ENCODE measurements at places on chromosomes 3 and 15.

DNA sequence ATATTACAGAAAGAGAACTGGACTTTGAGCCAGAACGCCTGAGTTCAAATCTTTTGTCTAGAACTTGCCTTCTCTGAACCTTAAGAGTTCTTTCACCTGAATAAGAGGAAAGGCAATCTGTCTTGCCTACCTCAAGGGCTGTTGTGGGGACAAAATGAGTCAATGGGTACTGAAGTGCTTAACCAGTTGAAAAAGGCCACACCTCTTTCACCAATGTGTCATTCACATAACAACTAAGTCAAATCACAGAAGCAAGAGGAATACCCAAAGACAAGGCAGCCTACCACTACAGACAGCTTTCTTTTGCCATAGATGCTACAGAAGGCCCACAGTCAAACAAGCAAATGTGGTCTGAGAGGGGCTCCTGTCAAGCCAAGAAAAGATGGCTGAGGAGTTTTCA, 39.7 kb downstream of the NBEAL2 start:
- no peak for DNase-seq

GRCh38 chr3:139309880-139310279, 33.9 kb upstream of the MRPS22 start:
- DNase-seq: no peak

DNA sequence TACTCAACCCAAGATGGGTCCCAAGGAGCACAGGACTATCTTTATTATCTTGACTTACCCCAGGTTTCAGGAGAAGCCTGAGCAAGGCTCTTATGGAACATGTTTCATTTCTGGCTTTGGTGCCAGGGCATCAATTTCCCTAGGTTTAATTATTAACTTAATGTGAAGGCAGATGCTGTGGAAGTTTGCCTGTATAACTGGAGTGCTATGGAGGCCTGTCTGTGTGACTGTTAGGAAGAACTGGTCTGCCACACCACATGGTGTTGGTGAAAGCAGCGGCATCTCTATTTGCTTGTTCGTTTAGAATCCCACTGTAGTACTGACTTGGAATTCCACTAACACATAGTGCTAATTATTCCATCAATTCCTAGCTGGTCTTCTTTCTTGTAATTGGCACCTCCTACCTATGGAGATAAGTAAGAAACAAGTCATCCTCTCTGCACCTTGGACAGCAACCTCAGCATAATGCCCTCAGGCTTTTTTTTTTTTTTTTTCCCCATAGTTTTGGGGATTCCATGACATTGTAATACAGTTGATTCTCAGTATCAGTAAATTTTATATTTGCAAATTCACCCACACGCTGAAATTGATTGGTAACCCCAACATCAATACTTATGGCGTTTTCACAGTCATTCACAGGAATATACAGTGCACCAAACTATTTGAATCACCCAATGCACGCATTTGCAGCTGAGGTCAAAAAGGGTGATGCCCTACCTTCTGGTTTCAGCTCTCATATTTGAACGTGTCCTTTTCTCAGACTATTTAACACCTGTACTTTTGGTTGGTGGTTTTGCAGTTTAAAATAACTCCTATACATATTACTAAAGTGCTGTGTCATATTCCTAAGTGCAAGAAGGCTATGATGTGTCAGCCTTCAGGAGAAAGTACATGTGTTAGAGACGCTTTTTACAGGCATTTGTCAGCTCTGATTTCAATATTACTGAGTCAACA, 772.8 kb upstream of the LMCD1 start:
- no peak for DNase-seq

- no peak for DNase-seq
Observed at GRCh38 chr3:181486141-181486885, 225.4 kb upstream of the SOX2 start.

GRCh38 chr15:70583006-70583405, 180.4 kb downstream of the UACA start:
- DNase-seq: no peak

- no peak for DNase-seq
Observed at GRCh38 chr3:52824037-52824436, 6.4 kb downstream of the ITIH4 start.

DNA sequence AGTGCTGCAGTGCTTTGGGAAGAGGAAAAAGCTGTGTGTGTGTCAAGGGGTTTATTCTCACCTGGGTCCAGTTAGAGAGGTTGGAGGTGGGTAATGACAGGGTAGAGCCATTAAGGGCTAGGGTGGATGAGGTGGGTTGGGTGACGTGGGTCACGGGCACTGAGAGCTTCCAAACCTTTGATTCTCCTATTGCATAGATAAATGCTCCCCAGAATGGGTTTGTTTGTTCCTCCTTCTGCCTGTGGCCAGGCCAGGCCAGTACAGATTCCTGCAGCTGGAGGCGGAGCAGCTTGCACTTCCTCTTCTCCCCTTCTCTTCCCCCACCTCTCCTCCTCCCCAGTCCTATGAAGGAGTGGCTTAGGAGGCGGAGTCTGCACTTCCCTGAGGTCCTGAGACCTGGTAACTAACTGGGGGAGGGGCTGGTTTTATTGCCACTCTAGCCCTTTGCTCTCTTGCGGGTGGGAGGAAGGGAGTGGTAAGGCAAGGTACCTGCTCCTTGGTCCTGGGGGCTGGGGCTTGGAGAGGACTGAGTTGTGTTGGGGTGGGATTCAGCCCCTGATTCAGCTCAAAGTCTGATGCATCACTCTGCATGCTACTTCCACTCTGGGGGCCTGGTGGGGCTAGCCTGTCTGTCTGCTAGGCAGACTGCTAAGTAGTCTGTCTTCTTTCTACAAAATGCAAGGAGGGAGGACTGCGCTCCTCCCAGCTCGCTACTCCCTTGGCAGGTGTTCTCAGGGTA, 3.5 kb downstream of the SPINT1 start:
- no peak for DNase-seq

GRCh38 chr15:82918607-82919230, 33.8 kb downstream of the HOMER2 start:
- no peak for DNase-seq

DNA sequence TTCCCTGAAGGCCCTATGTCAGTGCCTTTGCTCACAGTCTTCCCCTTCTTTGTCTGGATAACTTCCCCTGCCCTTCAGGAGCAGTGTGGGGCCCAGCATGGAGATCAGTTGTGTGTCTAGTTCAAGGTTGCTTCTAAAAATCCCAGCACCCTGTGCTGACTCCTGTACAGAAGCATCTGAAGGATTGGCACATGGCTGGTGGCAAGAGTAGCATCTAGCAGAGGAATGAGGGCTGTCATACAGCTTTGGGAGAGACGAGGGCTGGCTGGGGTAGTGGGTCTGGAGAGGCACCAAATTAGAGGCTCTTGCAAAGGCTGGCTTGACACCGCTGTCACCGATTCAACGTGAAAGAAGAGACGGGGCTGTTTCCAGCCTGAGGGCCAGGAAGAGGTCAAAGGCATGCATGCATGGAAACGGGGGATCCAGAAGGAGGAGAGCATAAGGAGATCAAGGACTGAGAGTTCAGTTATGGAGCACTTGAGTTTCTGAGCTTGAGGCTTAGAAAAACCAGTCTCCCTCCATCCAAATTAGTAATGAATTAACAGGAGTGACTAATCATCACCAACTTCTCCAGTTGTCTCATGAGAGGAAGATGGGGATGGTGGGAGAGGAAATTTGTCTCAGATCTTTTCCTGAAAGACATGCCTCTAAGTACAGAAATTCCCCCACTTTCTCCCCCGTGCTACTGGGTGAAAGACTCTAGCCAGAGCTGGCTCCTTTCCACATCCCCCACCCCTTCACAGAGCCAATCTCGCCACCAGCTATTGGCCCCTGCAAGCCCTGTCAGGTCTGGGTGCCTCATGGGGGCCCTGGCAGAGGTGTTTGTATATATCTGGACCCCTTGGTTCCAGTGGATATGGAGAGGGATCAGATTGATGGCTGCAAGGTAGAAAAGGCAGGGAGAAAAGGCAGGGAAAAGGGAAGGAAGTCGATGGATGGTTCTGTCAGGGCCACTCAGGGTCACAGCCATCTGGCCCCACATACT, 45.9 kb downstream of the SLCO2A1 start:
- no peak for DNase-seq

DNA sequence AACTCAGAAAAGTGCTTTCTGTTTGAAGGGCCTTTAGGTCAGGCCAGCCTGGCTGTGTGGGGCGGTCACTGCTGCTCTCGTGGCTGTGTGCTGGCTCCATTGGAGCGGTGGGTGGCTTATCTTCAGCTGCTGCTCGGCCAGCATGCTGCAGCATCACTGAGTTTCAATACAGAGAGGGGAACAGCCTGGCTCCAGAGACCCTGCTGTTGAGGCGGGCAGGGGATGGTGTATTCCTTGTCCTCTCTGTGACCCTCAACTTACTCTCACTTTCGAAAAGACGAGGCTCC, 248.5 kb upstream of the ONECUT1 start:
- no peak for DNase-seq

DNA sequence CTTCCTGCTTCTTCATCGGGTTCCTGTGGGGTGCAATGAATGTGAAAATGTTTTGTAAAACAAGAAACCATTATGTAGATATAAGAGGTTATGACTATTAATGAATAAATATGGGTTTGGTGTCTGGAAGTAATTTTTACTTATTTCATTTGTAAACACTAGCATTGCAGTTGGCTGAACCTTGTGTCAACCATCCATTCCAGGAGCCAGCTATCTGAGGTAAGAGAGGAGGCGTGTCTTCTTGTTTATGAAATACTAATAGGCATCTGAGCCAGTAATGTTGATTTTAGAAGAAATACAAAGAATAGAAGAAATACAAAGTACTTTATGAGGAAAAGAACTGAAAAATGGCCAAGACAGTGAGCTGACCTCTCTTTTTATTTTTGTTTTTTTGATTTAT, 187.5 kb downstream of the LPP start:
- no peak for DNase-seq

DNA sequence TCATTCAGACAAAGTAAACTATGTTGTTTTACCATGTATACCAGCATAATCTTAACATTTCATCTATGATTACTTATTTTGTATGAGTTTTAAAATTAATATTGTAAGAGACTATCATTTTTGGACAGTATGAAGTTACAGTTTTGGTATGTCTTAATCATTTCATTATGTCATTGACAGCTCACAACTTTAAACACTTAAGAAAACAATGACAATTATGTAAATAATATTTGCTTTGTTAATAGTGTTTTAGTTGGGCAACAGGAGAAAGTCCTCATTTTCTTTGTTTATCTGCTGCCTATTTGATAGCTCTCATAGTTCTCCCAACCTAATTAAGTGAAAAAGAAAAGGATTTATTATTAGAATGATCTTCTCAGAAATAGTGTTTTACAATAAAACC, 80.2 kb downstream of the MEF2A start:
- DNase-seq: no peak

DNA sequence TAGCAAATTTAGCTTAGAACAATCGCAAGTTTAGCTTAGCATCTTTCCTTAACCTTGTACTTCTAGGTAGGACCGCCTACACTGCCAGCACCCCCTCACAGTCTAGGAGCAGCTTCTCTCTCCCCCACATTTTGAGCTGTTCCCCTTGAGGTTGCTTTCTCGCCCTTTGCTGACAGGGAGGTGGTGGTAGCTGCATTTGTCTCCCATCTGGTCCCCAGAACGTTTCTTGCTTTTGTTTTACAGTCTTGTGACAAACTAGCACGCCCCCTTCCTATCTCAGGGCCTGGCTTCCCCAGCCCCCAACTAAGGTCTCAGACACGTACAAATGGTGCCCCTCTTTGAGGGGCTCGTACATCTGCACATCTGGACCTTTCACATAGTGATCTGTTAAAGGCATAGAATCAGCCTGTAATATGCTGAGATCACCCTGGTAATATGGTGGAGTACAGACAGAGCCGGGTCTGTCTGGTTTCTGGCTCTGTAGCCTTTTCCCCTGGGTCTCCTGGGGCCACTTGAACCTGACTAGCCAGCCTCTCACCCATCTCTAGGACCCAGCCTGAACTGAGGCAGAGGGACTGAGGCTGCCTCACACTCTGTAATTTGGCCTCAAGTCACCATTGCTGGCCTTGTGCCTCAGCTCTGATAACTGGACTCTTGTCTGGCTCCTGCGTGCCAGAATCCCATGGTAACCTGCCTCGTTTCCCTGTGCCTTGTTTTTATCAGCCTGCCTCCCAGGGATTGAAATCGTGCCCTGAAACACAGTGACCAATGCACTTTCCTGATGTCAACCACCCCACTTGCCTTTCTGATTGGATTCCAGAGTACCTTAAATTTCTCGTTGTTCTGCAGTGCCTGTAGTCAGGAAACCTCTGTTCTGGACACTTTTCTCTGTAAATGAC, 27.7 kb downstream of the CRTC3 start:
- DNase-seq: peak; percentile 8

DNA sequence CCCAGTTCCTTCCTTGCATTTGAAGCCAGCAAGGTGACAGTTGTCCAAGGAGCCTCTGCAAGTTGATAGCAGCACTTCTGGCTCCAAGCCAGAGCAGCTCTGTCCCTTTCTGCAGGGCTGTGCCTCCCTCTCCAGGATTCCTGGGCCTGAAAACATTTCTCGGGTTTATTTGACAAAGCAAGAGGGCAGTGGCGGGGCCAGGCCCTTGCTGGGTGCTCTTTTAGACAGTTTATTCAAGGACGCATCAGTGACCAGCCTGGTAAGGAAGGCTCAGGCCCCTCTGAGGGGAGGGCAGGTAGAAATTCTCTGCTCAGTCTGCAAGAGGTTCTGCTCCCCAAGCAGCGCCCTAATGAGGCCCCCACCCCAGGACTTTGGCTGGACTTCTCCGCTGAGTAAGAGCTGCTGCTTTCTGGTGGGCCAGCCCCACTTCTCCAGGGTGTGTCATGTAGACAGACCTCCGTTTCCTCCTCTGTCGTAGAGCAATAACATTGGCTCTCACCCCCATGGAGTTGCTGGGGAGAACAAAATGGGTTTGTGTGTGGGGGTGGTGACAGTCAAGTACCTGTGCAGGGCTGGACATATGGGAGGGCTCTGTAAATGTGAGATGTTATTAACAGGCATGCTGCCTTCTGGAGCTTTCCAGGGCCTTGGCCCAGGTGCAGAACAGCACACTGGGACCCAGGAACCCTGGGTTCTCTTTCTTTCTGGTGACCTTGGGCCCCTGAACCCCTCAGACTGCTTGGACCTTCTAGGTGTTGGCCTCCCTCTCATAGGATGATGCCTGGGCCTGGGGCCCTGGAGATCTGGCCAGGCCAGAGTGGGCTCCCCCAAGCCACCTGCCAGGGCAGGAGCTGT, 146.2 kb upstream of the TLE3 start:
- no peak for DNase-seq

DNA sequence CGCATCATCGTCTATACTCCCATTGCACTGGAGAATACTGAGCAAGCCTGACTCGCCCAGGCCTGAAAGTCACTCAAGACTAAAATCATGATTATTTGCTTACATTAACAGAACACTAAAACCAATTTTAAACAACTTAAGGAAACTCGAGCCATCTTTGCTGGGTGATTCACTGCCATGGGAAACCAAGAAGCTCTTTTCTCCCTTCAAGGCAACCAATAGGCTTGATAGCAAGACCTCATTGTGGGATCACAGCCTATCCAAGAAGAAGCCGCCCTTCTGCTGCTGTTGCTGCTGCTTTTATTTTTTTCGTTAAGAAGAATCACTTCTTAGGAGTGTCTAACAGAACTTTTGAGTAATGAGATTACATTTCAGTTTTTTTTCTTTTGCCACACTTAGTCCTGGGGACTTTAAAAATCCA, 479.4 kb downstream of the FOXP1 start:
- DNase-seq: no peak

GRCh38 chr3:105334138-105334882, 32.4 kb upstream of the ALCAM start:
- no peak for DNase-seq

All from activated CD4-positive, alpha-beta T cell treated with anti-CD3 and anti-CD28 coated beads, Interleukin-2, amount 50 U/mL, for 4 hours (primary cell).